ENCODE measurements at places on chromosomes 6 and 20.
A peak's percentile ranks its signal among the peaks of the same experiment; 100 is the strongest.

DNA sequence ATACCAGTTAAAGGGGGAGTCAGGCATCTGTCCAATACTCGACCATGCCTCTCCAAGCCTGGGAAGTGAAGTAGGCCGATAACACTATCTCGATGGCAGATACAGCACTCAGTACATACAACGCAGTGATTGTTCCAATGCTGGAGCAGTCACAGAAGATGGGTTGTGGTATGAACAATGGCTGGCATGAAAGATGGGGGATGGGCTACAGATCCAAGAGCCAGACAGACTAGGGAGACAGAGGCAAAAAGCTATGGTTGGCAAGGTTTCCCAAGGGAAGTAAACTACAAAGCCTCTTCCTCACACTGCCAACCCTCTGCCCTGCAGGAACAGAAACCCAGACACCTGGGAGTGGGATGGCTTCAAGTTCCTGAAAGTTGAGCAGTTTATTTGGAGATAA is 19.2 kb downstream of the FKBP1A start:
- no peak for DNase-seq

DNA sequence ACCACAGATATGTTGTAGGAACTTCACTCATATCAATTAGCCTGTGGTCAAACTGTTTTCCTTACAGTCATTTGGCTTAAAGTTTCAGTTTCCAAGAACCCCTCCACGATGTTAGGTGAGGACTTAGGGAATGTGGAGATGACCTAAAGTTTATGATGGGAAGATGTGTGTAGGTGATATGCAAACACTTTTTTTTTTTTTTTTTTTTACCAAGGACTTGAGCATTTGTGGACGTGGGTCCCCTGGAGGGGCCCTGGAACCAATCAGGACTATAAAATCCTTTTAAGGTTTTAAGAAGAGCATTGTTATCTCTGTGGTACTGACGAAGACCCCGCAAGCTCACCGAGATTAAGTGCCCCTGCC is 478 bp upstream of the MTHFD1L start:
- DNase-seq: no peak

- DNase-seq: peak; percentile 13
Measured at GRCh38 chr6:36757206-36757605, 59.6 kb downstream of the RAB44 start.

DNA sequence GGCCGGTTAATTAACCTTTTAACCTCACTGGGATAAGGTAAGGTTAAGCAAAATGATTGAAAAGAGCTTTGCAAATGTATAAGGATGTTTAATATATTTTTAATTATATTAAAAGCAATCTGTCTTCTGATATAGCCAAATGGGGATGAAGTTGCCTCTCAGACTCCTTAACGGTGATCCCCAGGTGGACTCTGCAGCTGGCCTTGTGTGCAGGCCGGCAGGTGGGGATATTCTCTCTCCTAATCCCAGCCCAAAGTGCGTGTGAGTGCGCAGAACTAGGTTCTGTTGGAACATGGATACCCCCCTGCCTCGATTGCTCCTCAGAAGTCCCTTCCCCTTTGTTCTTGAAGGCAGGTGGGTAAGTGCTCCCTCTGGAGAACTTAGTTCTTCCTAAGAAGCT is 100.0 kb downstream of the NDUFAF5 start:
- DNase-seq: no peak

- no peak for DNase-seq
Measured at GRCh38 chr6:40640599-40641227, 53.5 kb upstream of the LRFN2 start.

- DNase-seq: no peak
Measured at GRCh38 chr20:31758991-31759390, 19.9 kb downstream of the TPX2 start.

DNA sequence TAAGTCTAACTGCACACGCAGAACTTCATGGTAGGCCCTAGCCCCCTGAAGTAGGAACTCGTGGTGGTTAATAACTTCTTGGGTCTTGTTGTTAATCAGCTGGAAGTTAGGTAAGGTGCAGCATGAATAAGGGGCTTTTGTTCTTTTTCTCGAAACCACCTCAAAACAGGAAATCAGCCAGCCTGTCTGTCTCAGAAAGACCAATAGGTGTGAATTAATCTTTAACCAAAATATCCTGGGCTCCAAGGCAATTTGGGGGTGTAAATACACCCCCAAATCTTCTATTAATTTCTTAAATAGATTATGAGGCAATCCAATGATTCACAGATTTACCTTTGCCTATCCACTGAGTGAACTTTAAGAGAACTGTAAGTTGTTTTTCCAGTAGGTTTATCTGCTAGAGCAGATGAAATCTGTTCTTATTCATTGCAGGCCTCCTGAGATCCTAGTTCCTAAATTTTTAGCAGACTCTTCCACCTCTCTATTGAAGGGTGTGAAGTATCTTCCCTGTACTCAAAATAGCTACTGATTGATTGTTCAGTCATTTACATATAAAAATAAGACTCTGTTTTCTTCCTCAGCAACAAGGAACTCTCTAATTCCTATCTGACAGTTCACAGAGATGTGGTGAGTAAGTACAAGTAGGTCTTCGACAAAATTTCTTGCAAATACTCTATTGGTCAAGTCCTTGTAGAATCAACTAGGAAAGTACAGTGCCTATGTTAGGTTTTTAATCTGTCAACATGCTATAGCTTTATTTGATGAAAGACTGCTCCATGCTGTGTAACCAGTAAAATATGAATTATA is 427.1 kb upstream of the NOX3 start:
- DNase-seq: peak; percentile 76

GRCh38 chr6:14897831-14898230 is 348.0 kb upstream of the JARID2 start:
- DNase-seq: no peak

- DNase-seq: no peak
Measured at GRCh38 chr6:102662851-102663250, 1269.3 kb downstream of the GRIK2 start.

GRCh38 chr6:167442245-167442644 is 117.4 kb downstream of the TTLL2 start:
- no peak for DNase-seq

DNA sequence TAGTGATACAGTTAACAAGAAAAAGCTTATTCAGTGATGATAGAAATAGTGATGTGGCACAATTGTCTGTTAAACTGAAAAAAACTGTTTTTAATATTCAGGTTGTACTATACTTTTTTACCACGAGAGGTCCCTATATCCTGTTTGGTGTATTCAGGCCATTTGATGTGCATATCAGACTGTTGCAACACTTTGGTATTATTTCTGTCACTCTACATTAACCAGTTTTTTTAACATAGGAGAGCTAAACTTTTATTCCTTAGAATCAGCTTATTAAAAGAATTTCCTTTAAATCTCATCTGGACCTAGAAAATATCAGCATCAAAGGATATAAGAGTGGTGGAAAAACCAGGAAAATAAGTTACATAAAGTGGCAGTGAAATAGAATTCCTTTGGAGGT is 36.8 kb downstream of the TSPYL4 start:
- peak; percentile 44 for DNase-seq

GRCh38 chr6:71982389-71982788 is 96.0 kb downstream of the RIMS1 start:
- peak; percentile 52 for DNase-seq

DNA sequence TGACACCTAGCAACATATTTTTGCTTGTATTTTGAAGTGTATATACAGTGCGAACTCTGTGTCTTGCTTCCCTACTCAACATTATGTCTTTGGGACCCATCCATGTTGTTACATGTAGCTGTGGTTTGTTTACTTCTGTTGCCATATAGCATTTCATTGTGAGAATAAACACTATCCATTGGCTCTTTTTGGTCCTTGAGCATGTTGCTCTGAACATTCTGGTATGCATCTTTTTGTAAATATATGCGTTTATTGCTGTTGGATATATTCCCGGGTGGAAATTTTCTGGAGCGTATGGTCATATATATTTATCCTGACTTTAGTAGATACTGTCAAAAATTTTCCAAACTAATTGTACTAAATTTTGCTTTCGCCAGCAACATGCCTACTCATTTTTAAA is 222.5 kb upstream of the SPTLC3 start:
- DNase-seq: no peak

DNA sequence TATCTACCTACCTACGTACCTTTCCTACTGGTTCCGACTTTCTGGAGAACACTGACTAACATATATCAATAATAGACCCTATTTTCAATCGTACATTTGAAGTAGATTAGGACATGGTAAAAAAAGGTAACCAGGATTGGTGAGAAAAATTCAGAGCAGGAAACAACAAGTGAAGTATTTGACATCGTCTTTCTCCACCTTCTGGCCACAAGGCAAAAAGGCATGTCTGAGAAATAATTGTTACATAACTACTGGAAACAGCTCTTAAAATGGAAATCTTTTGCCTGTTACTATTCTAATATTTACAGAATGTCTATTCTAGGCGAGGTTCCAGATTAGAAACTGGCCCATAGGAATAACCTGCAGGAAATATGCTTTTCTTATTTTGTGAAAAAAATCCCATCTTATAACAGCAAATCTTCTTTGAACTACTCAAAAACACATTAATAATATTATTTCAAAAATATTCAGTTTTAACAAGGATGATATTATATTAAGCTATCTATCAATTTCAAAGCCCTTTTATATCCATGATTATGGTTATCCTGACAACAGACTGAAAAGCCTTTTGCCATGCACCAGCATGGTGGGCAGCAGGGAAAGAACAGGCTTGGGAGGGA is 80.8 kb downstream of the RCAN2 start:
- peak; percentile 20 for DNase-seq

- DNase-seq: no peak
Measured at GRCh38 chr6:168598251-168599117, 157.5 kb downstream of the SMOC2 start.

- DNase-seq: peak; percentile 57
Measured at GRCh38 chr6:155521719-155522118, 66.1 kb upstream of the NOX3 start.

DNA sequence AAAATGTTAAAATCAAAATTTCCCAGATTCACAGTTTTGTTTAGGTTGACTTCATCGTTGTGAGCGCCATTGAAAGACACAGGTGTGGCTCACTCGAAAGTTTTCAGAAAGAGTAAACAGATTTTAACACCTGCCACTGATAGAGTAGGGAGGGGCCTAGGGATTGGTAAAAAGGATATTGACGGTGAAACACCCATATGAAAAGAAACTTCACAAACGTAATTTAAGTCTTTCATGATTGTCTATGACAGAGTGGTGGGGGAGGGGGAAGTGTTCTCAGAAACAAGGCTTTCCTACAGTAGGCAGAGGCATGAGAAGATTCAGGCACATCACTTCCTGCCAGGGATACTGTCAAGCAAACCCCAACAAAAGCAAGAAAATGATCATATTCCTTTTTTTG is 101.4 kb downstream of the PERP start:
- no peak for DNase-seq

- peak; percentile 97 for DNase-seq
Measured at GRCh38 chr6:150177952-150178520, 35.2 kb downstream of the PPP1R14C start.

- no peak for DNase-seq
Measured at GRCh38 chr6:147400968-147401367, 107.5 kb upstream of the SAMD5 start.

DNA sequence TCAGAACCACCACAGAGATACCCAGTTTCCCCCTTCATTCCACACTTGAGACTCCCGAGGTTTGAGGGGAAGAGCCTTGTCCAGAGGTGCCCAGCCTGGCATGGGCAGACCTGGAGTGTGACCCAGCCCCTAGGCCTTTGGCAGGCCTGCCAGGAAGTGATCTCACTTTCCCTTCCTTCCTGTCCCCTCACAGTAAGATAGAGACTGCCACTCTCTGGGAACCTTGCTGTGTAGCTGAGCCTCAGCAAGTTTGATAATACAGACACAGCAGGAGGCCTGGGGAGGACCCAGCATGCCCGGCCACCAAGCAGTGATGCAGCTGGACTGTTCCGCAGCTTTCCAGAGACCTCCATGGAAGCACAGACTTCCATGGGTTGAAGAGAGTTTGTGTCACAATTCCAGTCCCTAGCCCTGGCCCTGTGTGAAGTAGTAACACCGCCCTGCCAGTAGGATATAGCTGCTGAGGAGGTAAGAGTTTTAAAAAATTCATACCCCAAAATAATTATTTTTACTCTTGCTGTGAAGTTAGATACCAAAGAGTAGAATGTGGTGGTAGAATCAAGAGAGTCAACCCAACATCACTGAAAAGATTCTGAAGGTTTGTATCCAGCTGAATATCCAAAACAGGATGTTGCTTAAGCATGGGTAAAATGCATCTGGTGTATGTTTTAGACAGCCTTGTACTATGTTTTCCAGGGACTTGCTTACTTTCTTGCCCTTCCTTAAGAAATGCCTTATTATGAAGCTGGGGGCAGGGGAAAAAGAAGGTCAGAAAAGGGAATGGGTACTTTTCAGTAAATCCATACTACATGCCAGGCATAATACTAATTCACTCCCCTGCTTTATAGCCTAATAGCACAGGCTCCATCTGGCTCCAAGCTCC is 16.3 kb downstream of the PKIG start:
- DNase-seq: peak; percentile 32

- DNase-seq: no peak
Measured at GRCh38 chr6:25564943-25565342, 87.1 kb upstream of the SCGN start.

- DNase-seq: no peak
Measured at GRCh38 chr6:139016337-139017213, 12.0 kb upstream of the ABRACL start.

- DNase-seq: peak; percentile 65
Measured at GRCh38 chr6:113642714-113643406, 214.3 kb upstream of the MARCKS start.

- DNase-seq: no peak
Measured at GRCh38 chr20:14374196-14374595, 36.8 kb upstream of the FLRT3 start.

GRCh38 chr6:47407300-47408281 is 70.0 kb upstream of the CD2AP start:
- DNase-seq: peak; percentile 97

DNA sequence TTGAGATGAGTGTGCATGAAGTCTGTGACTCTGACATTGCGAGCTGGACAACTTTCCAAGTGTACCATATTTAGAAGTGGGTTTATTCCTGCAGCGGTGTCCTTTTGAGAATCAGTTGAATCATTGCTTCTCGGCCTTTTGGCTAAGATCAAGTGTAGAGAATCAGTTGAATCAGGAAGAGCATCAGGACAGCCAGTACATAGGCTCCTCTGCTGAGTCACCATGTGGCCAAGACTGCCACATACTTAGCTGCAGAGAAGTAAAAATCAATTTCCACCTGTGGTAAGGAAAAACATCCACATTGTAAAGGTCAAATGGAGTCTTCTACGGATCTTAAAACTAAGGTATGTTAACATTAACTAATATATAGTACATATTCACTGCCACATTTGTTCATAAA is 428.4 kb upstream of the MARCKS start:
- peak; percentile 34 for DNase-seq

GRCh38 chr6:149007846-149008245 is 261.0 kb downstream of the UST start:
- no peak for DNase-seq

- peak; percentile 85 for DNase-seq
Measured at GRCh38 chr20:13800728-13801134, 15.9 kb downstream of the NDUFAF5 start.

GRCh38 chr6:35343835-35344550 is 1.6 kb downstream of the PPARD start:
- no peak for DNase-seq

GRCh38 chr20:47354714-47355488 is 1.6 kb downstream of the ZMYND8 start:
- no peak for DNase-seq

- DNase-seq: no peak
Measured at GRCh38 chr6:90274451-90275030, 22.1 kb downstream of the BACH2 start.

- no peak for DNase-seq
Measured at GRCh38 chr6:43339168-43339567, 30.3 kb downstream of the ZNF318 start.
